ENCODE measurements at places on chromosomes 11 and 22. TPM values are rescaled to one million over a fixed set of nuclear protein-coding genes. Genes with fewer than 3 reads are reported as not detected.

Gene TYR
- total RNA-seq, result not detected

Gene FGF19
- total RNA-seq, result not detected

Gene YAP1
- 26.0 TPM for total RNA-seq

Gene CASP5
- total RNA-seq, result not detected

Gene OR51E2
- total RNA-seq, result not detected

- no peak for DNase-seq
These were observed 153.9 kb upstream of the LRRC4C start for GRCh38 chr11:41613326-41613725.

DNA sequence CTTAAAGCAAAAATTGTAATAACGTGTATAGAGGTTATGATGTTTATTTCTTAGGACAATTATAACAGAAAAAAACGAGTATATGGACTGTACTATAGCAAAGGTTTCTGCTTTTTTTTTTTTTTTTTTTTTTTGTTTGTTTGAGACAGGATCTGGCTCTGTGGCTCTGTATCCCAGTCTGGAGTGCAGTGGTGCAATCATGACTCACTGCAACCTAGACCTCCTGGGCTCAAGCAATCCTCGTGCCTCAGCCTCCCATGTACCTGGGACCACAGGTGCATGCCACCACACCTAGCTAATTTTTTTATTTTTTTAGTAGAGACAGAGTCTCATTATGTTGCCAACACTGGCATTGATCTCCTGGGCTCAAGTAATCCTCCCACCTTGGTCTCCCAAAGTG is 39.2 kb downstream of the ZFTA start:
- DNase-seq, result no peak

- DNase-seq, result no peak
These were observed 69.6 kb downstream of the ZBTB16 start for GRCh38 chr11:114129142-114129541.

GRCh38 chr11:133656082-133656635 is 123.9 kb upstream of the OPCML start:
- DNase-seq, result no peak

DNA sequence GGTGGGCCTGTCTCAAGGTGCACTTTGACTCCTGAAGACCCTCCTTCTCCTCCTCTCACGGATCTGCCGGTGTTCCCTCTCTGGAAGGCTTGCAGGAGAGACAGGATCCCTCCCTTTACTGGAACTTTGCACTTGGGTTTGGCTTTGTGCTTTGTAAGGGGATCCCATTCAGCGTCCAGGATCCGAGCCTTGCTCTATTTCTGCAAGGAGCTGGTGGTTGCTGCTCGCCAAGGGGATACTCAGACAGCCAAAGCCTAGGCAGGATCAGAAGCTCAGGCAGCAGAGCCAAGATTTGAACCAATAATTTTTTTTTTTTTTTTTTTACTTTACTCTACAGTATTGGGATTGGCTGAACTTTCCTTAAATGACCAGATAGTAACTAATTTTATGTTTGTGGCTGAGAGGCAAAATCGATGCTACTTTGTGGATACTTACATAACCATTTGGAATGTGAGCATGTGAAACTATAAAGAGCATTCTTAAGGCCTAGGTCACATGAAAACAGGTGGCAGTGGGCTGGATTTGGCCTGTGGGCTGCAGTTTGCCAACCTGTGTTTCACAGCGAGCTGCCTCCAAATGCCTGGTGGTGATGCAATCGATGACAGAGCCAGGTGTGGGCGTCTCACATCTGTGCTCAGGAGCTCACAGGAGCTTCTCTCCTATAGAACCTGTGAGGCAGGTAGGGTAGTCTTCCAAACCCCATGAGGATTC is 25.2 kb downstream of the BCR start:
- peak; percentile 65 for DNase-seq

- no peak for DNase-seq
These were observed 281.0 kb upstream of the CTSC start for GRCh38 chr11:88618327-88619070.

GRCh38 chr11:113615773-113616172 is 90.3 kb downstream of the TMPRSS5 start:
- no peak for DNase-seq

DNA sequence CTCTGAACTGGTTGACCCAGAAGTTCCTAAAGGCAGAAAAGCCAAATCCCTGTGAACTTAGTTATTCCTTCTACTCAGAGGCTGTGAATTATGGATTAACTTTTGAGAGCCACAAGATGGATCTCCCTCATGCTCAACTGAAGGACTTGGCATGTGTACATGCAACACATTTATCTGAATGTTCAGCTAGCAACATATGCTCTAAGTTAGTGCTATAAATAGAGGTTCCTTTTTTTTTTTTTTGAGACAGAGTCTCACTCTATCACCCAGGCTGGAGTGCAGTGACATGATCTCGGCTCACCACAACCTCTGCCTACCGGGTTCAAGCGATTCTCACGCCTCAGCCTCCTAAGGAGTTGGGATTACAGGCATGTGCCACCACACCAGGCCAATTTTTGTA is 40.1 kb downstream of the EIF4ENIF1 start:
- DNase-seq, result no peak

GRCh38 chr11:118194835-118195627 is 18.6 kb upstream of the SCN2B start:
- peak; percentile 96 for DNase-seq

- no peak for DNase-seq
These were observed 267.6 kb upstream of the B3GAT1 start for GRCh38 chr11:134679592-134679991.

DNA sequence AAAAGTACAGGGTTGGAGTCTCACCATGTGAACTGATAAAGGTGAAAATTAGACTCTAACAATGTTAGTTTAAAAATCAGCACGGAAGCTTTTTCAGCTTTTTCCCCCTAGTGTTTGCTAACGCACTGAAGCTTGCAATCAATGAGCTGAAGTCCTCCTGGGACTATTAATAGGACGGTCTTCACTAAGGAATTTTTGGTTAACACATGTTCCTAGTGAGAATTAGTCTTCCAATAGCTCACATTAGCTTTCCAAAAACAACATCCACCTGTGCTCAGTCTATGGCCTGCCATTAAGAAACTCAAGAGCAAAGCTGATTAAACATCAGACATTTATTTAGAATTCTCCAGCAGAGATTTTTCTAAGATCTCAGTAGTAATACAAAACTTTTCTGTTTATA is 26.7 kb upstream of the DDI1 start:
- no peak for DNase-seq

DNA sequence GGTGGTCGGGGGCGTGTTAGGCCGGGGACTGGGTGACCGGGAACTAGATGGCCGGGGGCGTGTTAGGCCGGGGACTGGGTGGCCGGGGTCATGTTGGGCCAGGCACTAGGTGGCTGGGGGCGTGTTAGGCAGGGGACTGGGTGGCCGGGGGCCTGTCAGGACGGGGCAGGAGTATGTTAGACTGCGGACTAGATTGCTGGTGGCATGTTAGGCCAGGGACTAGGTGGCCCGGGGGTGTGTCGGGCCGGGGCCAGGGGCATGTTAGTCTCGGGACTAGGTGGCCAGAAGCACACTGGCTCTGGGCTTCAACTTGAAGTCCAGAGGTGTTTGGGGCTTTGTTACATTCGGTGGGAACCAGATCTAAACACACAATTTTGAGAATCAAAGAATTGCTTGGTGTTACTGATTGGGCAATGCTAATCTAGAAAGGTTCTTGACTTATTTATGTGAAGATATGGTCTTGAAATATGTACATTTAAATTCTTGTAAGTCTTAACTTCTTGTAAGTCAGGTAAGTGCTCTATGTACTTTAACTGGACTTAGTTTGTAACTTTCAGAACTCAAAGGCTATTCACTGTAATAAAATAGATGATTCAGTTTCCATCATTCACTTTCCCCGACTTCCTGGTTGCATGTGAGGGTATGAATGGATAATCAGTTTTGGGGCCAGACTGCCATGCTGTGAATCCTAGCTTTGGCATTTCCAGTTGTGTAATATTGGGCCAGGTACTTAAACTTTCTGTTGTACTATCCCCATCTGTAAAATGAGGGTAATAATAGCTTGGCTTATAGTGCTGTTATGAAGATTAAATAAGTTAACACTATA is 1.1 kb downstream of the EXT2 start:
- peak; percentile 7 for DNase-seq

GRCh38 chr11:45771566-45772448 is 33.1 kb upstream of the SLC35C1 start:
- DNase-seq, result peak; percentile 85

- no peak for DNase-seq
These were observed 18.1 kb upstream of the MYH9 start for GRCh38 chr22:36405671-36406538.

DNA sequence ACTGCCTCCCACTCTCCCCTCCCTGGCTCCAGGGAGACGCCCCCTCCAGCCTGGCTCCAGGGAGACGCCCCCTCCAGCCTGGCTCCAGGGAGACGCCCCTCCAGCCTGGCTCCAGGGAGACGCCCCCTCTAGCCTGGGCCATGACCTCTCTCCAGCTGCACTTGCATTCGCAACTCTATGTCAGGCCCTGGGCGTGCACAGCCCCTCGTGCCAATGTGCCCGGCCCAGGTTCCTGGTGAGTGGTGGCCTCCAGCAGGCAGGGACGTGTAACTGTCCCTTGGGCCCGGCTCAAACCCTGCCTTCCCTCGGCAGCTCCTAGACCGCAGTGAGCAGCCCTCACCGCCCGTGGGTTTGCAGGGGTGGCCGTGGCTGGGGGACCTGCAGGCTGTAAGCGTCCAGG is 6.9 kb downstream of the MUC6 start:
- DNase-seq, result no peak

DNA sequence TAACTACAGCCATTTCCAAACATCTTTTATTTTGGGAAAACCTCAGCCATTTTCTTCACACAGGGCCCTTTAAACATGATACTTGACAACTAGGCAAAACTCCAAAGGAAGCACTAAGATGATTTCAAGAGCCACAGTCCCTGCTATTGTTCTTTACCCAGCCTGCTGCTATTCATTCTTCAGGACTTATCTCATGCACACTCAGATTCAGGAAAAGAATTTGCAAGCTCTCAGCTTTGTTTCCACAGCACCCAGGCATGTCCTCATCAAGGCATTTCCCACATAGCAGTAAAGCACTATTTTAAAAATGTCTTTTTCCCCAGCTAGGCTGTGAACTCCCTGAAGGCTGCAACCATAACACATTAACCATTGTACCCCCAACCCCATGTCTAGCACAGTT is 609.3 kb upstream of the CCDC90B start:
- DNase-seq, result no peak

- peak; percentile 87 for DNase-seq
These were observed 2.2 kb upstream of the SIGIRR start for GRCh38 chr11:416757-417621.

DNA sequence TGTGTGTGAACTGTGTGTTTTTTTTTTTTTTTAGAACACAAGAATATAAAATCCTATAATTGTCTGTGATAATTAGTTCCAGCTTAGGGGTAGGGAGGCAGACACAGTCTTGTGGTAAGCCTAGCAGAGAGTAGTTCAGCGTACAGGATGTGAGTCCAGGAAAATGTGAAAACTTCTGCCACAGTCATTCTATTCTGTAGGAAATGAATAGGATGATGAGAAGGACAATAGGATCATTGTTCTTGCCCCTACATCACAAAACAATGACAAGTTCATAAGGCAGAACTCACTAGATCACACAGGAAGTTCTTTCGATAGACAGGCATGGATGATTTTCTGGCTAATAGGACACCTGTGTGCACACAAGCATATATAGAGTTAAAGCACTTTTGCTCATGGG is 132.2 kb downstream of the NAV2 start:
- no peak for DNase-seq

DNA sequence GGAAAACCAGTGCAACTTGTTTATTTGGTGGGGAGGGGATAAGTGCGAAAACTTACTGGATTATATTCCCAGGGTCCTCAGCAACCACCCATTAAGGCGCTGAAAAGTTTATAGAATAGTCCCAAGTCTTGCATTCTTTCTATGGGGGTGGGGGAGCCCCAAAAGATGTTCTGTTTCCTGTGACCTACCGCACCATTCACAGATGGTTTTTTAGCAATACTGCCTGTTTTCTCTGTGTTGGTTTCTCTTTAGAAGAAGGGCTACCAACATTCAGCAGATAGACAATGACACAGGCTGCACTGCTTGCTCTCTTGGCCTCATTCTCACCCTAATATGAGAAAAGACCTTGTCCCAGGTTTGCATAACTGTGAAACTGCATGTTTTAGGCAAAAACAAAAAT is 86.5 kb downstream of the FAM76B start:
- no peak for DNase-seq

DNA sequence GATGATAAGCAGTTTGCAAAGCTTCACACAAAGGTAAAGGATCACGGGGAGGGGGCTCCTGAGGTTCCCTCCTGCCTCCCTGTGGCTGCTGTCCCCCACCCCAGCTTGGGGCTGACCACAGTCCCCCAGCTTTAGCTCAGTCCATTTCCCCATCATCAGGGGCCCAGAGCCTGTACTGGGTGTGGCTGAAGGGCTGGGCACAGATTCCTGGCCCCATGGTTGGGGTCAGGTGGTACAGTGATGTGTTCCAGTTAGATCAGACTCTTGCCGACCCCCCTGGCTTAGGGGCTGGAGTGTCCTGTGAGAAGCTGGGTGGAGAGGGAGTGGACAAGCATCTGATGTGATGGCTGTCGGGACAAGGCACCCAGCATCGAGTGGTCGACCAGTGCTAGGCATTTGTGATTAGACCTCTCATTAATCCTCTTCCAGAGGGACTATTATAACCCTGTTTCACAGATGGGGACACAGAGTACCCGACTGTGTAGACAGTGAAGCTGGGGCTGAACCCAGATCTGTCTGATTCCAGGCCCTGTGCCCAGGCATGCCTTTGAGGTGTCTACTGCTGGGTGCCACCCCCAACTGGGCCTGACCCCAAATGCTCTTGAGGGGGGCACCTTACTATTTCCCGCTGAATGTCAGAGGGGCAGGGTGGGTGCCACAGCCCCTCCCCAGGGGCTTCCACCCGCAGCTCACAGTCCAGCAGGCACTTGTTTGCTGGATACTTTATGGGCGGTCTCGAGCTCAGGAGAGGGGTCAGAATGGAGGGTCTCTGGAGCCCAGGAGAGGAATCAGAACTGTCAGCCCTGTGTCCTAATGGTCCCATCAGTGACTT is 4.3 kb downstream of the SHANK3 start:
- no peak for DNase-seq

DNA sequence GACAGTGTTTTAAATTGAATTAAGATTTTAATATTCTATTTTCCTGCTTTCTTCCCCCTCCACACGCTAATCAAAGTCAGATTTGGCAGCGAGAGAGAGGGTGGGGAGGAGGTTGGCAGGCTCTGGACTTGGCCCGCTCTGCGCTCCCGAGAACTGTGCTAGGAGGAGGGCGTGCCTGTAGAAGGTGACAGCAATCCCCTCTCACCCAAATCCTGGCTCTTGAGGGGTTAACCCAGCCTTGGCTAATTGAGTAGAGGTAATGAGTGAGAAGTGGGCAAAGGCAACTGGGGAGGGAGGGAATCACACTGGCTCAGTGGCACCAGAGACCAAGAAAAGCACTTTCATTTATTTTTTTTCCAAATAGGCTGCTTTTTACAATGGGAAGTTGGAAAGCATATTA is 42.2 kb downstream of the BUD13 start:
- no peak for DNase-seq

GRCh38 chr22:27603800-27604144 is 197.8 kb downstream of the MN1 start:
- peak; percentile 63 for DNase-seq
